HT-29 (cell line): ENCODE measurements at places on chromosomes 12 and 14.

GRCh38 chr14:43481864-43482263, 1025.2 kb downstream of the FSCB start:
- DNase-seq, result no peak

DNA sequence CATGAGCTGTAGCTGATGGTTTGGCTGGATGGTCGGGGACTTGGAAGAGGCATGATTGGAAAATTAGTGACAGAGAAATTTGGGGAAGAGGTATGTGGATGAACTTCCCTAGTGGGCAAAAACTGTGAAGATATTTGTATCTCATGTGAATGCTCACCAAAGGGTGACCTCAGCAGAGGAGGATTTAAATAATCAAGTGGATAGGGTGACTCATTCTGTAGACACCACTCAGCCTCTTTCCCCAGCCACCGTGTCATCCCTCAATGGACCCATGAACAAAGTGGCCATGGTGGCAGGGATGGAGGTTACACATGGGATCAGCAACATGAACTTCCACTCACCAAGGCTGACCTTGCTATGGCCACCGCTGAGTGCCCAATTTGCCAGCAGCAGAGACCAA, 60.8 kb upstream of the KRAS start:
- no peak for DNase-seq

- DNase-seq, result peak; percentile 66
These were observed 696 bp upstream of the GPHN start for GRCh38 chr14:66507181-66507721.

DNA sequence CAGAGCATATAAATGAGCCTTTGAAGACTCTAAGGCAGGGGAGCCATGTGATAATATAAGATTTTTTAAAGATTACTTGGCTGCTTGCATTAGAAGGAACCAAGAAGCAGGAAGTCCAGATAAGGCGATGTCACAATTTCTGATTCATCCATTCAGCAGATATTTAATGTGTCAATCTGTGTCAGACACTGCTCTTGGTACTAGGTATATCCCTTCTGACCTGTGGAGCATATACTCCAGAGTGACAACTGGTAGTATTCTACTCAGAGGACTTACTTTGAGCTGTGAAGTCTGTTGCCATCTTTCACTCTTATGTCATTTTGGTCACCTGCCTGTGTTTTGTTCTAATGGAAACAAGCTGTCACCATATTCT, 10.7 kb downstream of the EID3 start:
- no peak for DNase-seq

- peak; percentile 91 for DNase-seq
These were observed 1.7 kb upstream of the HOXC4 start for GRCh38 chr12:54051874-54052437.
